ENCODE measurements at places on chromosomes 6 and 20.
A peak's percentile ranks its signal among the peaks of the same experiment; 100 is the strongest.

DNA sequence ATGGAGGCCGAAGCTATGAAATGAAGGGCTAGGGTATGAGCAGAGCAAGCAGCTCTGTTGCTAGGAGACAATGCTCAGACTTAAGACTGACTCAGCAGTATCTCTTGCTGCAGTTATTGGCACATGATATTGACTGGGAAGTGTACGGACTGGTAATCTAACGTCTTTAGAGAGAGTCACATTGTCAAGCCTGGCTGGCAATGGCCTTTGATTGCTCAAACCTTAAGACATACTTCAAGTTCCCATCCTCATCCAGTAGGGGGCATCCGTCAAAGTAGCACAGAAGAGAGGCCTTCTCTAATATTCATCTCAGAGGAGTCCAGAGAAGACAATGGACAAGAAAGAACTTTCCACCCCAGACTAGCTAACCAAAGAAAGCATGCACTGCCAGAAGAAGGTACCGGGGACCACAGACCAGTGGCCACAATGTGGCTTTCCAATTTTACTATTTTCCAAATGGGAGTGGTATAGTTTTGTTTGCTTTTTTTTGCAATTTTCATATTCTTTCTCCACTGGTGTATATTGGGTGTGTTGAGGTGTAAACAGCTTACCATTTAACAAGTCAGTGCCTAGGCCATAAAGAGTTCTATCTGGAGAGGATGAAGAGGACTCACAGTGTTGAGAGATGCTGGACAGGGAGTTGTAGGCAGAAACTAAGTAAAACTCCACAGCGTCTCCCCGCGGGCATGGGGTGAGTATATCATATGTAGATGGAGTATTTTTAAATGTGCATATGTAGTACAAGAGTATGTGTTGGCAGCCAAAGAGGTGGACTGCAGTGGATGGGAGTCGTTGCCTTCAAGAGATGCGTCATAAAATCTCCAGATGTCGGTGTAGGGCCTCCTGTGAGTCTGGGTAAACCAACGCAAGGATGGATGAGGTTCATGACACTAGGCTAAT lies 36.7 kb downstream of the LRFN2 start:
- DNase-seq, result peak; percentile 6

DNA sequence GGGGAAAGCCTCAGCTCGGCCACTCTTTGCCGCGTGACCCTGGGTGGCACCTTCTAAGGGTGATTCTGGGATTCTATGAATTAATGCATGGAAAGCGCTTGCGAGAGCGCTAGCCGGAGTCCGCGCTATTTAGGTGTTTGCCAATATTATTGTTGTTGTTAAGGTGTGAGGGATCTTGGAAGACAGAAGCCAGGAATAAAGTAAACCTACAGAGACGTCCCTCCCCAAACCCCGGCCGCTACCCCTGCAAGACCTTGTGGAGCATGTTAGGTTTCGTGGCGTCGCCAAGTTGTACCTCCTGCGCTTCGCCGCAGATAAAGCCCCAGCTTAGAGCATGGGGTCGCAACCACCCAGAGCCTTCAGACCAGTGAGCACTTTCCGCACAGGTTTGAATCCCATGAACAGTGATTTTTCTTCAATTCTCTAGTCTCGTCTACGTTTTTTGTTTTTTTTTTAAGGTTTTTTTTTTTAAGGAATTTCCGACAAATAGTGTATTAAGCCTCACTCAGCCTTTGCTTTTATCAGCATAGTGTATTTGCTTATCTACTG lies 16.9 kb upstream of the ZSCAN9 start:
- no peak for DNase-seq

DNA sequence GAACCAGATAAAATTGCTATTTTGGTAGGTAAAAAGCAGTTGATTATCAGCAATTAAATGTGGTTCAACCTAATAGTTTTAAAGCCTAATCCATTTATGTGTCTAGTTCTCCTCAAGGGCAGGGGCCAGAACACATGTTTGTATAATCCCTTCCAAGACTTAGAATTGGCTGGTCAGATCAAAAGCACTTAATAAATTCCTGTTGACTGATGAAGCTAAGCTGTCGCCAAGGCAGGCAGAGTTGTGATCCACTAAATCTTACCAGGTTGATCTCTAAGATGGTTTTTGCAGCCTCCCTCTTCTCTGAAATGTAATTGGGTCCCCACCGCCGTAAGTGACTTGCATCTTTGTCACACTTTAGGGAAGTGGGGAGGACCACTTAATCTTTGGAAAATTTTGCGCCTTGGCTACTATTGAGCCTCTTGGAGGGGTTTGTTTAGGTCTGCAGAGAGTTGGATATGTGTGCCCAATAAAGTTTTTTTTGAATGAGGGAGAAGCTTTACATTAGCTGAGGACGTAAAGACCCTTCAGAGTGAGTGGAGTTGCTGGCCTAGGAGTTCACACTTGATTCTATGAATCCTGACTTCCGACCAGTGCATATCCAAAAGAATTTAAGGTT lies 65.9 kb downstream of the PHF20 start:
- no peak for DNase-seq

DNA sequence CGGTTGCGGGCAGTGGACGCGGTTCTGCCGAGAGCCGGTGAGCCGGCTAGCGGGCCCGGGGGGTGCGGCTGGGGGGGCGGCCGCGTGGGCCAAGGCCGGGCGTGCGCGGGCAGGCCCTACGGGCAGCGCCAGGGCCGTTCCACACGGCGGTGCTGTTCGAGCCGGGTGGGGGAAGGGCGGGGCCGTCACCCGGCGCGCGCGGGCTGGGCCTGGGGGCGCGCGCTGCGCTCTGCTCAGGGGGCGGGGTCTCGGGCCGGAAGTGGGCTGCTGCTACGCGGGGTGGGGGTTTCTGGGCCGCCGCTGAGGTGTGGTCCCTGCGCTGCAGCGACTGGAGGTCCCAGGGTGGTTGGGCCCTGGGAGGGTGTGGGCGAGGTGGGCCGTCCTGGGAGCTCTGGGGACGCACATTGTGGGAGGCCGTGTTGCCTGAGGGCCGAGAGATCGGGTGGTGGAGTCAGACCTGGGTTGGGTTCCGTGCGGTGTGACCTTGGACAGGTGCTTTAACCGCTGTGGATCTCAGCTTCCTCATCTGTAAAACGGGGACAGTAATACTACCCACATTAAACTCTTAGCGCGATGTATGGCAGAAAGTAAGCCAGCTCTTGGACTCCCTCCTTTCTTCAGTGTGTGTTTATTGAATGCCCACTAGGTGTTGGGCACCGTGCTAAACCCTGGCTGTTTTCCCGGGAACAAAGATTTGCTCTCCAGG lies 391 bp downstream of the MAPRE1 start:
- DNase-seq, result no peak

GRCh38 chr20:1296117-1296610 lies 30.1 kb downstream of the SNPH start:
- DNase-seq, result no peak

GRCh38 chr20:63687419-63688178 lies 8.9 kb upstream of the TNFRSF6B start:
- no peak for DNase-seq

DNA sequence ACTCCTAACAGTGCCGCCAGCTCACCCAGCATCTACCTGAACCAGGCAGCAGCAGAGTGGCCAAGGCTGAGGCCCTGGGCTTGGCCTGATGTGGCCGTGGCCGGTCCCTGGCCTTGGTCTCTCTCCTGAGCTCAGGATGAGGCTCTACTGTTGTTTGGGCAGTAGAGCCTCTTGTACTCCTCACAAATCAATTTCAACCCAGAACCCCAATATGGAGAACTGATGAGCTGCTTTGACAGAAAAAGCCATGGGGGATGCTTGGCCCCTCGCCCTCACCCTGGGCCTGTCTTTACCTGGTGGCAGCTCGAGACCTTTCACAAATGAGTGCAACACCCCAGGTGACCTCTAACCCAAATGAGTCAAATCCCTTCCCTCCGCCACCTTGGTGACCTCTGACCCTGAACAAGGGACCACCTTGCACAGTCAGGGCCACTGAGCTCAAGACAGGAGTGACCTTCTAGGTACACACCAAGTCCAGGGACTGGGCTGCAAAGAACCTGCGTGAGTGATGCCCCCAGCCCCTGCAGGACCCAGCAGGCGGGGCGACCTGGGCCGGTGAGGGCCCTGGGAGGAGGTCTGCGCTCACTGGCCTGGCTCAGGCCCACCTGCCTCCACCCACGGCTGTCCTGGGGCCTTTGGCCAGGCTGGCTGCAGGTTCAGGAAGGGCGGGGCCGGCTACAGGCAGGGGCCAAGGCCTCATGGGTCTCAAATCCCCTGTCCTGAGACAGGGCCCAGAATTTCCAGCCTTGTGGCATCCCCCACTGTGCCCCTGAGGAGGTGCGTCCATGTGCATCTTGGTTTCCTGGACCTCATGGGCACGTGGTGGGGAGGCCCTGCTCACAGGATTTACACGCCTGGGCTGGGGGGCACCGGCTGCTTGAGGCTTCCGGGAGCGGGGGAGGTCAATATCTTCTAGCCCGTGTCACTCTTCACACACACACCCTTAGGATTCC lies 30.2 kb downstream of the PSMG4 start:
- no peak for DNase-seq

DNA sequence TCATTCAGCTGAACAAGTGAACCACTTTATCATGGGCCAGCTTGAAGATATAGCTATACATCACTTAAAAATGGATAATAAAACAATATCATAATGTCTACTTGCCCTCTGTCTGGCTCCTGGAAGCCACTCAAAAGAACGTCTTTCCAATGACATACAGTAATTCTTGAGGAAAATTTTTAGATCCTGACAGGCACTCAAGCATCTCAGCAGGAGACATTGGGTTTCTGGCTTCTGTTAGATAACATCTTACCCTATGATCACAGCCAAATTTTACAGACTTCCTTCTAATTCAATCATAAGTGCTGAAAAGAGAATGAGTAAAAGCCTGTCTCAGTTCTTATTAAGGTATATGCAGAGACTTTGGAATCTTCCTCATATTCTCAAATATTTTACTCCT lies 330 bp downstream of the CGA start:
- DNase-seq, result no peak

- DNase-seq, result no peak
Observed at GRCh38 chr6:111201764-111202163, 114.5 kb downstream of the SLC16A10 start.

DNA sequence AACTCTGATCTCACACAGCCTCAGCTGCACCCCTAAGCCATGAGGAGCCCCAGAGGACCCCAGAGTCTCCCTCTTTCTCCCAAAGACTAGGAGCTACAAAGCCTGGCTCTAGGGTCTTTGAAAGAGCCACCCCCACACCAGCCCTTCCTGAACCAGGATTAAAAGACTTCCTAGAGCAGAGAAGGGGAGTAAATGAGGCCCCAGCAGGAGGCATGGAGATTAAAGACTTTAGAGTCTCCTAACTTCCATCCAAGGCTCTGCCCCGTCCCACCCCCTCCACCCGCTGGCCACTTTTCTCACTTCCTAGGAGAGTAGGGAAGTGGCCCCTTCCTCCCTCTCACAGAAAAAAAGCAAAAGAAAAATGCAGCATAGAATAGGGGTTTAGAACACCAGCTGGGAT lies 1.7 kb downstream of the PREX1 start:
- no peak for DNase-seq
